ENCODE measurements at places on chromosomes 13 and 19. TPM values are rescaled to one million over a fixed set of nuclear protein-coding genes. Genes with fewer than 3 reads are reported as not detected.

GRCh38 chr13:46039411-46040182, 12.9 kb downstream of the ZC3H13 start:
- H3K27me3 ChIP-seq, result no peaks in the 10 kb centered on the region
- H3K27ac ChIP-seq, result no peak overlapping the region
- peaks cover 2% of the 10 kb centered on the region for H3K36me3 ChIP-seq
- no peaks in the 10 kb centered on the region for H3K4me1 ChIP-seq
- no peak for DNase-seq
- no peak overlapping the region for H3K4me3 ChIP-seq

- peaks cover 3% of the 10 kb centered on the region for H3K4me1 ChIP-seq
- no peak overlapping the region for H3K4me3 ChIP-seq
- peaks cover 8% of the 10 kb centered on the region for H3K36me3 ChIP-seq
Measured at GRCh38 chr13:99398071-99398470, 90.9 kb upstream of the GPR183 start.

DNA sequence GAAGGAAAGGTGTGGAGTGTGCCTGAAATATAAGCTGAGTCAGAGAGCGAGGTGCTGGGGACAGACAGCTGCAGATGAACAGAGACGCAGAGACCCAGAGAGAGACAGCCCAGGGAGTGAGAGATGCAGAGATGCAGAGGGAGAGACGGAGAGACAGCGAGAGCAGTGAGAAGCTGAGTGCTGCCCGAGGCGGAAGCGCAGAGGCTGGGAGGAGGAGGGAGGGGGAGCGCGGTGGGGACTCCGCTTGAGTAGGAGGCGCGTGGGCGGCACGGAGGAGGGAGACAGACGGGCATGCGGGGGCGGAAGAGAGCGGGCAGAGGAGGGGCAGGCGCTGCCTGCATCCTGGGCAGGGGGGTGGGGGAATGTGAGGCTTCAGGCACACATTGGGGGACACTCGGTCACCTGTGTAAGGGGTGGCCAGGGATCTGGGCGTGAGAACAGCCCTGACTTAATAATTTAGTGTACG, 25.7 kb downstream of the SLC8A2 start:
- H3K4me3 ChIP-seq, result peak overlapping the region; percentile 48
- H3K36me3 ChIP-seq, result no peaks in the 10 kb centered on the region
- peaks cover 49% of the 10 kb centered on the region for H3K4me1 ChIP-seq
- peak; percentile 72 for DNase-seq
- no peak overlapping the region for H3K27ac ChIP-seq

DNA sequence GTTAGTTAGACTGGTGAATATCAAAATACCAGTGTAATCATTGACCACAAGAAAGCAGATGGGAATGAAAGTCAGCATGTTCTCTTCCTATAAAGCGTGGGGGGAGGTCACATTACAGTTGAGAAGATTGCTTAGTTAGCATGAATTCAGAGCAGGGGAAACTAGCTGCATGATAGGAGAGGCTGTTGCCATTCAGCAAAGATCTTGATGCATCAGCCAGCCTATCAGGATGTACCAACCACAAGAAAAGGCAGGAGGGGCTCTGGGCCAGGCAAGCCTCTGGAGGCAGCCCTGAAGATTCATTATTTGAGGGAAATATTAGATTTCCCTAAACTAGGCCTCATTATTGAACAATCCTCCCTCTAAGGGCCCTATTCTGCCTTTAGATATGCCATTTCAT, 5.0 kb upstream of the MTMR6 start:
- DNase-seq, result no peak
- no peak overlapping the region for H3K27ac ChIP-seq
- H3K4me1 ChIP-seq, result peaks cover 4% of the 10 kb centered on the region
- H3K36me3 ChIP-seq, result no peaks in the 10 kb centered on the region

- DNase-seq, result no peak
- peaks cover 2% of the 10 kb centered on the region for H3K4me1 ChIP-seq
- H3K27ac ChIP-seq, result no peak overlapping the region
- H3K27me3 ChIP-seq, result no peaks in the 10 kb centered on the region
Measured at GRCh38 chr13:113669231-113669754, 2.3 kb downstream of the GRK1 start.

DNA sequence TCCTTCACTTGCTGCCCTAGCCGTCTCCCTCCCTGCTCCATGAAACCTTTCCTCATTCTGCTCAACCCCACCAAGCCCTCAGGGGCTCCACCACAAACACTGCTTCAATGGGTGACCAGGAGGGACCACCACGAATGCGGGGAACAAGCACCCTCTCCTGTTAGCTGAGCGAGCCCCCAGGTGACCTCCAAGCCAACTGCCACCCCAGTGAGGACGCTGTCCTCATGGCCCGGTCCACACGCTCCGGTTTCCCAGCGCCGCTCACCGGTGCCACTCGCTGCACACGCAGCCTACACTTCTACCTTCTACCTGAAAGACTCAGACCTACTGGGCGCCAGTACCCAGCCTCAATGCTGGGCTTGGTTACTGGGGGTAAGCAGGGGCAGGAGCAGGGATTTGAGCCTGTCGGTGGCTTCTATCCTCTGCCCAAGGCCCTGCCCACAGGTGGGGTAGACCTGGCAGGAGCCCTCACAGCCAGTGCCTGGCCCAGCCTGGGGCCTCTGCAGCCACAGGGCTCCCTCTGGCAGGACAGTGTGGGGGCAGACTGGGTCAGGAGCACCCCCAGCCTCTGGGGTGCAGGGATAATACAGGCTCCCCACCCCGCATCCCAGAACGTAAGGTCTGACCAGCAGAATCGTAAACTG, 704 bp upstream of the TMEM86B start:
- no peak overlapping the region for H3K4me3 ChIP-seq
- no peaks in the 10 kb centered on the region for H3K27me3 ChIP-seq
- no peak overlapping the region for H3K27ac ChIP-seq
- H3K4me1 ChIP-seq, result no peaks in the 10 kb centered on the region
- peaks cover 30% of the 10 kb centered on the region for H3K36me3 ChIP-seq
- DNase-seq, result no peak

- no peaks in the 10 kb centered on the region for H3K36me3 ChIP-seq
- H3K27ac ChIP-seq, result no peak overlapping the region
- H3K4me3 ChIP-seq, result no peak overlapping the region
- H3K27me3 ChIP-seq, result no peaks in the 10 kb centered on the region
Measured at GRCh38 chr19:36093687-36094086, 17.3 kb upstream of the OVOL3 start.

GRCh38 chr19:2212861-2213711, 23.0 kb downstream of the PLEKHJ1 start:
- no peak overlapping the region for H3K27ac ChIP-seq
- no peak overlapping the region for H3K4me3 ChIP-seq
- no peaks in the 10 kb centered on the region for H3K27me3 ChIP-seq
- H3K4me1 ChIP-seq, result peaks cover 23% of the 10 kb centered on the region

DNA sequence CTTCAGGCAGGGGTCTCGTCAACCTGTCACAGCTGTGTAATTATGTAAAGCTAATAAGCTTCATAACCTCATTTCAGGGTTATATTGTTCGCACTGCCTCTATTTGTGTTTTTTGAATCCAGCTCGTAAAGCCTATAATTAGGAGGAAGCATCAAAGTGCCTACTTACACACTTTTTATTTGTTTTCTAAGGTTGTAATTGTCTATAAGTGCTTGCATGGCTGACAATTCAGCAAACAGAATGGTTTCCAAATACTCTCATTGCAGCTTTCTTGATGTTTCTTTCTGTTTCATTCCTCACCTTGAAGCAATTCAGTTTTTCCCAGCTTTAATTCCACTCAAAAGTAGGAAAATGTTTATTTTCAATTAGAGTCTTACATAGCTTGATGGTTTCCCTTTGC, 336.3 kb downstream of the HS6ST3 start:
- H3K4me1 ChIP-seq, result no peaks in the 10 kb centered on the region
- no peaks in the 10 kb centered on the region for H3K36me3 ChIP-seq
- no peak overlapping the region for H3K4me3 ChIP-seq
- H3K27ac ChIP-seq, result no peak overlapping the region

GRCh38 chr13:79909644-79910043, 428.7 kb downstream of the NDFIP2 start:
- H3K36me3 ChIP-seq, result no peaks in the 10 kb centered on the region
- DNase-seq, result no peak
- no peak overlapping the region for H3K4me3 ChIP-seq
- no peaks in the 10 kb centered on the region for H3K27me3 ChIP-seq
- H3K4me1 ChIP-seq, result no peaks in the 10 kb centered on the region

- DNase-seq, result no peak
- peaks cover 3% of the 10 kb centered on the region for H3K27me3 ChIP-seq
- H3K36me3 ChIP-seq, result no peaks in the 10 kb centered on the region
- H3K4me1 ChIP-seq, result peaks cover 26% of the 10 kb centered on the region
Measured at GRCh38 chr19:39506944-39507714, 7.8 kb upstream of the SELENOV start.

- no peak overlapping the region for H3K27ac ChIP-seq
- no peak overlapping the region for H3K4me3 ChIP-seq
- H3K4me1 ChIP-seq, result no peaks in the 10 kb centered on the region
Measured at GRCh38 chr19:54661846-54662481, 821 bp upstream of the LILRB4 start.

DNA sequence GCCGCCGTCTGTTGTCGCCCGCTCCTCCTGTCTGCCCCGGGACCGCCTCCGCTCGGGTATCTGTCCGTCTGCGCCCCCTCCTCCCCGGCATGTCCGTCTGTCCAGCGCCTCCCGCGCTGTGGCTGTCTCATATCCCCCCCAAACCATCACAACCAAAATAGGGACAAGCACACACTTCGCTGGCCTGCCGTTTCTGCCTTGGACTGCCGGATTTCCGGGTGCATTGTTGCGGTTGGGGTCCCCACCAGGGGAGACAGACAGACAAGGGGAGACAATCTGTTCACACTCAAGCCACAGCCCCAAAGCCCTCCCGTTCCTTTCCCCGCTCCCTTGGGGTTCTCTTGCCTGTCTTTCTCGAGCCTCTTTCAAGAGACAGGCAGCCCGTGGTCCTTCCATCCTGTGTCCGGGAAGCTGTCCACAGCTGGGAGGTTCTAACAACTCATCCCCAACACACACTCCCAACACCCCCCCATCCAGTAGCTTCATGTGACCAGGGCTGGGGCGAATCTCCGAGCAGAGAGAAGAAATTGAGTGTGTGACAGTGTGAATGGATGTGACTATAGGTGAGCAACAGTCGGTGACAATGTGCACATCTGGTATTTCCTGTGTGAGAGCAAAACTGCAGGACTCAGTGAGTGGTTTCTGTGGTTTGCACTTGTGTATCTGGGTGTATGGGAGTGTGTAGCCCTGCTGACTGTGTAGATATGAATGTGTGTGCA, 16.5 kb upstream of the FOSB start:
- no peaks in the 10 kb centered on the region for H3K36me3 ChIP-seq
- H3K27me3 ChIP-seq, result peaks cover 4% of the 10 kb centered on the region
- peak overlapping the region; percentile 69 for H3K4me3 ChIP-seq
- DNase-seq, result peak; percentile 59
- H3K4me1 ChIP-seq, result peaks cover 58% of the 10 kb centered on the region

- H3K4me3 ChIP-seq, result no peak overlapping the region
- DNase-seq, result no peak
- no peak overlapping the region for H3K27ac ChIP-seq
- no peaks in the 10 kb centered on the region for H3K27me3 ChIP-seq
Measured at GRCh38 chr13:104650431-104650830, 1584.2 kb upstream of the SLC10A2 start.

GRCh38 chr19:29420482-29421195, 105.2 kb upstream of the VSTM2B start:
- H3K27ac ChIP-seq, result no peak overlapping the region
- H3K36me3 ChIP-seq, result no peaks in the 10 kb centered on the region
- DNase-seq, result no peak

- no peak overlapping the region for H3K4me3 ChIP-seq
- no peak for DNase-seq
- H3K36me3 ChIP-seq, result no peaks in the 10 kb centered on the region
- no peaks in the 10 kb centered on the region for H3K27me3 ChIP-seq
- H3K27ac ChIP-seq, result peak overlapping the region; percentile 87
Measured at GRCh38 chr13:48488995-48489394, 43.9 kb downstream of the RCBTB2 start.

RYR1 gene
- total RNA-seq, result 3.3 TPM

MCEMP1 gene
- total RNA-seq, result not detected

FPR2 gene
- not detected for total RNA-seq
